Chondrocyte (in vitro differentiated cells): ENCODE measurements at places on chromosomes 4 and X. TPM values are rescaled to one million over a fixed set of nuclear protein-coding genes. Genes with fewer than 3 reads are reported as not detected.

The MCTS1 gene
- total RNA-seq = 28.8 to 46.1 TPM (median 30.2 TPM) in 3 replicates

DNA sequence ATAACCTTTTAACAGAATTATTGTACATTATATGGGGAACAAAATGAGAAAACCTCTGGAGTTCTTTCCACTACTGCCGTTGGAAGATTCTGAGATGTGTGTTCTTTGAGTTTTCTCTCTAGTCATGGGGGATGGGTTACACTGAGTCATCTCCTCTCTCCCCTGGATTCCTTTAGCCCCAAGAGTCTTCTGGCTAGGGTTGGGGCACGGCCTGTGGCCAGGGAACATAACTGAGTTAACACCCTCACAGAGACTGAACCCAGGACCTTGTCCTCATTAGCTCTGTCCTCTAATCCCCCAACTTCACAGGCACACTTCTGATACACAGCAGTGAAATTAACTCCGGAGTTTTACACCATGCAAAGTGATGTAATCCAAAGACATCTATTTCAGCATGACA lies 142.3 kb upstream of the F9 start:
- no peak for DNase-seq

DNA sequence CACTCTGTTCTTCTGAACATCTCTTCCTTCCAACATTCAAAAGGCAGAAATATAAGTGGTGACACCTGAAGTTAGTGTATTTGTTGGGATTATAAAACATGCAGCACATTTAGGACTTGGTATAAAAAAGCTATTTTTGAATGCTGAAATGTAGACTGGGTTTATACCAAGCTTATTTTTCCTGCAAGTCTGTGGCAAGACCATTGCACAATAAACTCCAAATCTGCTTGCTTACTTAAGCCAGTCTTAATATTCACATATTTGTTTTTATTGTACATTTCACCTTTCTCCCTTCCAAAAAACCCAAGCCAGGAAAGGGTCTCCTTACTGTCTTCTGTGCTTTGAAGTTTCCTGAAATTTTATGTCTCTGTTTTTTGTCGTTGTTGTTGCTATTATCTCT lies 63.7 kb downstream of the FHIP1A start:
- no peak for DNase-seq

- no peak for DNase-seq
Measured at GRCh38 chr4:2322841-2323240, 60.9 kb upstream of the MXD4 start.

GRCh38 chr4:133000012-133000411 lies 149.1 kb upstream of the PCDH10 start:
- no peak for DNase-seq

- DNase-seq = no peak
Measured at GRCh38 chr4:110854021-110854678, 231.3 kb upstream of the PITX2 start.

- no peak for DNase-seq
Measured at GRCh38 chr4:140031061-140031460, 122.9 kb downstream of the MAML3 start.
